ENCODE measurements at places on chromosomes 4 and X. TPM values are rescaled to one million over a fixed set of nuclear protein-coding genes. Genes with fewer than 3 reads are reported as not detected.

Gene SMIM31
- total RNA-seq, result not detected

Gene NEIL3
- 8.1 TPM for total RNA-seq

DNA sequence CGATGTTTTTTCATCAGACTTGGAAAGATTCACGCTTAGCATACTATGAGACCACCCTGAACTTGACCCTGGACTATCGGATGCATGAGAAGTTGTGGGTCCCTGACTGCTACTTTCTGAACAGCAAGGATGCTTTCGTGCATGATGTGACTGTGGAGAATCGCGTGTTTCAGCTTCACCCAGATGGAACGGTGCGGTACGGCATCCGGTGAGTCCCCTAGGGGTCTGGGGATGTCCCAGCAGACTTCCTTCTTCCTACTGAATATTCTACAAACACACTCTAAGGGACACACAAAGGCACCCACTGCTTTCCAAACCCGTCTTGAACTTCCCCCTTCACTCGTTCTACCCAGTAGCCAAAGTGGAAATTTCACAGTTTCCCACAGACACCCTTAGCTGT is 9.3 kb downstream of the GABRQ start:
- no peak for DNase-seq

- no peak for DNase-seq
Observed at GRCh38 chr4:150145946-150146340, 67.7 kb downstream of the DCLK2 start.

GRCh38 chr4:25351777-25352416 is 25.2 kb upstream of the ANAPC4 start:
- no peak for DNase-seq

DNA sequence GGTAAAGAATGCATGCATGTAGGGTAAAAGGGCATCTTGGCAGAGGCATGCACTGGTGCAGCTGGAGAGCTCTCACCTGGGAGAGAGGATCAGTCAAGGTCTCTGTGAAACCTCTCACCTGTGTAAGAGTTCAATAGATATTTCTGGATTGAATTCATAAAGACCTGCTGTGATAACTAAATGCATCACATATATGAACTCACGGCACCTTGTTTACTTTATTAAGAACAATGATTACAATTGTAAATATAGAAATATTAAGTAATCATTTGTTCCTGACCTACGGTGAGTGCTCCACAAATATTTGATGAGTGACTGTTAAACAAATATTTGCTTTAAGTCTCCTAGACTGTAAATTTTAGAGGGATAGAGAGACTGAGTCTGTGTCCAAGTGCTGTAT is 85.9 kb upstream of the PAQR3 start:
- no peak for DNase-seq

- no peak for DNase-seq
Observed at GRCh38 chr4:187128976-187129375, 405.3 kb upstream of the FAT1 start.

- no peak for DNase-seq
Observed at GRCh38 chr4:2843941-2844584, 419 bp downstream of the ADD1 start.

- no peak for DNase-seq
Observed at GRCh38 chr4:42673082-42673425, 16.1 kb upstream of the ATP8A1 start.

Gene SFRP2
- not detected for total RNA-seq

DNA sequence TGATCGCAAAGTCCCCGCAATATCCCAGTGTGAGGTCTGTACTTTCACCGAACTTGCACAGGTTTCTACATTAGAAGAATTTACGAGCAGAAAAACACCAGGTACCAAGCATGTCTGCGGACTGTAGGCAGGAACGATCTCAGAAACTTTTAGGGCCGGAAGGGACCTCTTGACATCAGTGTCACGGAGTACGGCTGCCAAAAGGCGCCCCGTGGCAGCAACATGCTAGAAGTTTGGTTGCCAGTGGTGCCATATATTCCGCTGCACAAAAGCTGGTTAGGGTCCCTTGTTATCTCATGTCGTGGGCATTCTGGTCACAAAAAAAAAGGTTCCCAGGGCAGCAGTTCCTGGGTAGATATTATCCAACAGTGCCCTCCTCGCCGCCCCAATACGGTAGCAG is 61.0 kb upstream of the DCAF8L1 start:
- DNase-seq, result no peak

Gene IL2
- not detected for total RNA-seq

Gene GRPR
- total RNA-seq, result under 0.01 TPM

GRCh38 chr4:7254736-7255487 is 62.6 kb downstream of the SORCS2 start:
- DNase-seq, result no peak

GRCh38 chr4:154916068-154916467 is 135.0 kb downstream of the RBM46 start:
- no peak for DNase-seq

Gene SMIM10
- total RNA-seq, result 2.2 TPM

DNA sequence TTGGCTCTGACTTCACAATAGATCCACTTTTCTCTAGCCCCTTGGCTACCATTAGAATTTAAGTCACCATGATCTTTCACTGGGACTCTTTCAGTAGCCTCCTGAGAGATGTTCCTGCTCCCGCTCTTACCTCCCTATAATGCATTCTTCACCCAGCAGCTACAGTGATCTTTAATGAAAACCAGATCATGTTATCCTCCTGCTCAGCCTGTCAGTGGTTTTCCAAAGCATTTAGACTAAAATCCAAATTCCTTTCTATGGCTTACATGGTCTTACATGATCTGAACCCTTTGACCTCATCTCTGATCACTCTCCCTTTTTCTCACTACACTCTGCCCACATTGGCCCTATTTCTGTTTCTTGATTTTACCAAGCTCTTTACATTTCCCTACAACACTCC is 18.3 kb upstream of the RPS6KA3 start:
- DNase-seq, result no peak

Gene ATP2B3
- total RNA-seq, result 0.11 TPM

GRCh38 chrX:9704876-9705465 is 60.7 kb downstream of the GPR143 start:
- DNase-seq, result no peak

Gene PDCL2
- not detected for total RNA-seq

DNA sequence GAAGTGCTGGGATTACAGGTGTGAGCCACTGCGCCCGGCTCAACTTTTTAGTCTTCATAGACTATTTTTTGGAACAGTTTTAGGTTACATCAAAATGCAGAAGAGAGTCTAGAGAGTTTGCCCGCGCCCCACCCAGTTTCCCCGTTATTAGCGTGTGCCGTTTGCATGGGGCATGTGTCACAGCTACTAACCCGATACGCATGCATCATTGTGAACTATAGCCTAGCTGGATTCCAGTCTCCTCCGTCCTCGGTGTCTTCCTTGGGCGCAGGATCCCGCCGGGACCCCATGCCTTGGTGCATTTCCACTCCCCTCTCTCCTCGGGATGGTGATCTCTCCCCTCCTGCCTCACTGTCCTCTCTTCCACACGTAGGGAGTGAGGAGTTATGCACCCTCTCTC is 85.5 kb upstream of the ADRA2C start:
- no peak for DNase-seq

- DNase-seq, result no peak
Observed at GRCh38 chr4:138946306-138946705, 69.3 kb upstream of the NOCT start.

Gene SORCS2
- not detected for total RNA-seq

DNA sequence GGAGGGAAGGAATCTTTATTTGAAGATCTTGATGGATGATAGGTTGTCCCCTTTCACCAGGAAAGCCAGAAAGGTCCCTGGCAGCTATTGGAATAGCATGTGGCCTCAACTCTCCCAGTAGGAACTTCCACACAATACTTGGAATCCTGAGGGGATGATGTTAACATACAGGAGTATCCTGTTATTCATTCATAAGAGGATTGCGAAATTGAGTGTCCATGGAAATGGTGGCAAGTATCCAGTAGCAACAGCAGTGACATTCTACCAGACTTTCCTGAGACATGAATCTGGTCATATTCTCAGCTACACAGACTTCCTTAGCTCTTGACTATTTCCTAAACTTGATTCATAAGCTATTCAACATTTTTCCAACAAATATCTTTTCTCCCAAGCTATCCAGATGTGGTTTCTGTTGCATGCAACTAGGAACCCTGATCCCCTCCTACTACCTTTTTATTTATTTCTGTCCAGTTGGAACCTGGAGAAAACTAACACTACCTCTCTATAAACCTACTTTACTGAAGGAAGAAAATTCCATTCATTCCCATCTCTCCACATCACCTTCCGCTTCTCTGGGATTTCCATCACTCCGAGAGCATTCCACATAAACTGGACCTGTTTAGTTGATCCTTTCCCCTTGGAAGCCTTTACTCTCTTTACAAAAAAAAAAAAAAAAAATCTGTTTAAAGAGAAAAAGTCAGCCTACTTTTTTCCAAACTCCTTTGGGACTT is 101.8 kb downstream of the ANXA5 start:
- peak; percentile 92 for DNase-seq

- no peak for DNase-seq
Observed at GRCh38 chr4:113316879-113317278, 267.4 kb downstream of the ANK2 start.

DNA sequence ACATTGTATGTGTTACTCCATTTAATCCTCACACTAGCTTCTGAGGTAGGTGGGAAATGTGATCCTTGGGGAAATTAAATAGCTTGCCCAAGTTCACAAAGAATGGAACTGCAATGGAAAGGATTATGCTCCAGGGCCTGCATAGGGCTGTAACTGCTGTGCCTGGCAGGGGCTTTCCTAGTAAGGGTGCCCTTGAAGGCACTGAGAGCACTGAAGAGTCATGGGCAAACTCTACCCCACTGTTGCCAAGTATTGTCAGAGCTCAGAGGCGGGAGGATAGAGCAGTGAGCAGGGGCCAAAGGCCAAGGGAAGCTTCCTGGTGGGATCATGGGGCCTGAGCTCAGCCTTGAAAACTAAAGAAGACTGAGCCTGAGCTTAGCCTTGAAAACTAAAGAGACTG is 133.0 kb upstream of the NALF2 start:
- DNase-seq, result no peak

Gene PPEF2
- total RNA-seq, result not detected

DNA sequence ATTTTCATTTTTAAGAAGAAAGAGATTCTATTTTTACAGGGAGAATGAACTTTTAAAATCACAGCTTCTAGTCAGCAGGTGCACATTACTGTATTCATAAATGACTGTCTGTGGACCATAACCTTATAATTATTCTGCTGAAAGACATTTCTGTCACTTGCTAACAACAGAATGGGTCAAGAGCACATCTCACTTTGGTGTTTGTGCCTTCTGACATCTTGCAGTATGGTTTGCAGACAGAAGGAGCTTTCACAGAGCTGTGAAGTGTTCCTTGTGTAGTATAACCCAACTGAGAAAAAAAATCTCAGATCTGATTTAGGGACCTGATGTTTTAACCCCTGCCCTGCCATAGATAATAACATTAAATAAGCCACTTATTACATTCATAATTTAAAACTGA is 131.4 kb upstream of the CTSO start:
- no peak for DNase-seq

DNA sequence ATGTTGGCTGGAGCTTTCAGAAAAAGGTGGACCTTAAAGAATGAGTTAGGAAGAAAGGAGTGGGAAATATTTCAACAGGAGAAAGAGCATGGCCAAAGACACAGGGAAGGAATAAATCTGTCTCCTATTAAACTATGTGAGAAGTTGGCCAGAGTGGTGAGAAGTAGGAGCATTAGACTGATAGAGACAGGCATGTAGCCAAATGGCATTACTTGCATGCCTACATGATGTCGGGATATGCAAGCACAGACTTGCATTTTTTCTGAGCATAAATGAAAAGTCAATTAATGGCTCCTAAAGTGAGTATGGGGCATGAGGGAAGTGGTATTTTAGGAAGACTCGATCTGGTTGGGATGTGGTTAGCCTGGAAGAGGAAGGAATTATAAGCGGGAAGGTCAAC is 279.6 kb upstream of the PITX2 start:
- no peak for DNase-seq

- no peak for DNase-seq
Observed at GRCh38 chr4:144115519-144115918, 25.0 kb downstream of the GYPA start.

Gene PHOX2B
- total RNA-seq, result not detected

DNA sequence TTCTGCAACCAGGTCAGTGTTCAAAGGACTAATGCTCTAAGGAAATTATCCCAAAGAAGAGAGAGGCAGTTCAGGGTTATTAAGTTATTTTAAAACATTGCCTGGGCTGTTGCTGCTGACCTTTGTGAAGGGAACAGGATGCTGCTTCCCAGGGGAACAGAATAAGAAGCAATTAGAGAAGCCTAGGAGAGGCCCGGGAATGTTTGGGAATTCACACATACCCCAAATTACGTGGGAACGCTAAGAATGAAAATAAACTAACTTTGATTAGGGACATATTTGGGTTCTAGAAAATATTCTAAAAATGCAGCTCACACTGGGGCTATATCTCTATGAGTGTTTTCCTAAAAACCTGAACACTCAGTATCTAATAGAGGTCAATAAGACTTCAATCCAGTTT is 243.1 kb upstream of the FTHL17 start:
- DNase-seq, result no peak

Gene ADD1
- total RNA-seq, result 205 TPM

Gene PPP1R2C
- total RNA-seq, result not detected

Gene STX18
- 24.6 TPM for total RNA-seq

GRCh38 chrX:135345107-135345589 is 35.9 kb downstream of the ETDC start:
- DNase-seq, result peak; percentile 5

DNA sequence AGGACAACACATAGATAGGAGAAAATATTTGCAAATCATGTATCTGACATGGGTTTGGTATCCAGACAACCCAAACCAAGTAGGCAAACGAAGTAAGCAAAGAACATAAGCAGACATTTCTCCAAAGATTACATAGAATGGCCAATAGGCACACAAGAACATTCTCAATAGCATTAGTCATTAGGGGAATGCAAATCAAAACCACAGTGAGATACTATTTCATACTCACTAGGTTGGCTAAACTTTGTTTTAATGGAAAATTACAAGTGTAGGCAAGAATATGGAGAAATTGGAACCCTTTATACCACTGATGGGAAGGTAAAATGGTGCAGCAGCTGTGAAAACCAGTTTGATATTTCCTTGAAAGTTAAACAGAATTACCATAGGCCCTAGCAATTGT is 74.7 kb downstream of the CHRNA9 start:
- no peak for DNase-seq

- DNase-seq, result no peak
Observed at GRCh38 chrX:17226736-17227135, 148.3 kb upstream of the NHS start.

Gene ARHGAP24
- 122 TPM for total RNA-seq

DNA sequence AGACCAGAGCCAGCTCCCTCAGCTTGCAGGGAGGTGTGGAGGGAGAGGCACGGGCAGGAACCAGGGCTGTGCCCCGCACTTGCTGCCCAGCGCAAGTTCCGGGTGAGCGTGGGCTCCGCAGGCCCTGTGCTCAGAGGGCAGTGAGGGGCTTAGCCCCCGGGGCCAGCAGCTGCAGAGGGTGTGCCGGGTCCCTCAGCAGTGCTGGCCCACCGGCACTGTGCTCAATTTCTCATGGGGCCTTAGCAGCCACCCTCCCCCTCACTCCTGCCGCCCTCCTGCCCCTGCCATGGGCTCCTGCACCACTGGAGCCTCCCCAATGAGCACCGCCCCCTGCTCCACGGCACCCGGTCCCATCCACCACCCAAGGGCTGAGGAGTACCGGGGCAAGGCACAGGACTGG is 104.6 kb upstream of the SRD5A3 start:
- DNase-seq, result no peak

Gene KLHL13
- total RNA-seq, result 15.5 TPM

- DNase-seq, result no peak
Observed at GRCh38 chrX:130725519-130725918, 177.5 kb downstream of the ENOX2 start.

- no peak for DNase-seq
Observed at GRCh38 chrX:83469551-83469950, 38.5 kb upstream of the POU3F4 start.

Gene TMEM255A
- total RNA-seq, result not detected

Gene AGA
- total RNA-seq, result 35.4 TPM
